ENCODE measurements at places on chromosomes 6 and 20.

DNA sequence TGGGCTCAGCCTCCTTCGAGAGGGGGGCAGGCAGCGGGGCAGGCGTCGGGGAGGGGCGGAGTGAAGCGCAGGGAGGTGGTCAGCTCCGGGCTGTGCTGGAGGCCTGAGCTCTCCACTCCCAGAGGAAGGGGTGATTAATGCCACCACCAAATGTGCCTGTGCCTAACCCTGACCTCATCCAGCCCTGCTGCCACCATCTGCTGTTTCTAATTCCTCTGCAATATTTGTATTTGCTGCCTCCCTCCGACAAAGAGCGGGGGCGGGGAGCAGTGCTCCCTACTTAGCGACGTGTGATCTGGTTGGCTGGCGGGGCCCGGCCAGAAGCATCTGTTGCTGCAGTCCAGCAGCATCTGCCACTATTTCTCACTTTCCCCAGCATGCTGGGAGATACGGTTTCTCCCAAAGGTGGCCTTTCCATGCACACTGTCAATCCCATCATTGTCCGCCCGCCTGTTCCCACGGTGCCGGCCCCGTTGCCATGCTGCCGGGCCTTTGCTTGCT lies 47.0 kb downstream of the DLL1 start:
- no peak for DNase-seq

- DNase-seq = no peak
Measured at GRCh38 chr6:44076356-44077213, 50.7 kb downstream of the MRPL14 start.

- no peak for DNase-seq
Measured at GRCh38 chr6:131372535-131372934, 200.5 kb upstream of the ARG1 start.

GRCh38 chr6:136607204-136607931 lies 57.1 kb upstream of the MAP7 start:
- DNase-seq = no peak

DNA sequence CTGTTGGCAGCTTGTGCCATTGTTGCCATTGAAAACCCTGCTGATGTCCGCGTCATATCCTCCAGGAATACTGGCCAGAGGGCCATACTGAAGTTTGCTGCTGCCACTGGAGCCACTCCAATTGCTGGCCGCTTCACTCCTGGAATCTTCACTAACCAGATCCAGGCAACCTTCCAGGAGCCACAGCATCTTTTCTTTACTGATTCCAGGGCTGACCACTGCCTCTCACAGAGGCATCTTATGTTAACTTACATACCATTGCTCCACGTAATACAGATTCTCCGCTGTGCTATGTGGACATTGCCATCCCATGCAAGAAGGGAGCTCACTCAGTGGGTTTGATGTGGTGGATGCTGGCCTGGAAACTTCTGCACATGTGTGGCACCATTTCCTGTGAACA lies 221.8 kb upstream of the FAM83B start:
- no peak for DNase-seq

DNA sequence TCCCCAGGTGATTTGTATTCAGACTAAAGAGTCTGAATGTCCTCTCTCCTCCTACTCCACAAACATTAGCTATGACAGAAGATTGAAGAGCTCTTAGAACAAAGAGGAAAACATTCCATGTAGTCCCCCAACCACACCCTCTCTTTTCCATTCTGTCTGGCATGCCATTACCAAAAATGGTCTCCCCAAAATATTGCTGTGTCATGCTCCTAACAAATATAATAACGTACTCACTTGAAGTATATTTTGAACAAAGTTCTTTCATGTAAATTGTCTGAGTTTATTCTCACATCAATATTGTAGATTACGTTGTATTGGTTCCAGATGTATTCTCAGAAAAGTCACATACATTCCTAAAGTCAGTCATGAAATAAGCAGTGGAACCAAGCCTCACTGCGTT lies 467.3 kb upstream of the IRAK1BP1 start:
- no peak for DNase-seq

- DNase-seq = no peak
Measured at GRCh38 chr6:75430631-75431325, 62.8 kb downstream of the FILIP1 start.

DNA sequence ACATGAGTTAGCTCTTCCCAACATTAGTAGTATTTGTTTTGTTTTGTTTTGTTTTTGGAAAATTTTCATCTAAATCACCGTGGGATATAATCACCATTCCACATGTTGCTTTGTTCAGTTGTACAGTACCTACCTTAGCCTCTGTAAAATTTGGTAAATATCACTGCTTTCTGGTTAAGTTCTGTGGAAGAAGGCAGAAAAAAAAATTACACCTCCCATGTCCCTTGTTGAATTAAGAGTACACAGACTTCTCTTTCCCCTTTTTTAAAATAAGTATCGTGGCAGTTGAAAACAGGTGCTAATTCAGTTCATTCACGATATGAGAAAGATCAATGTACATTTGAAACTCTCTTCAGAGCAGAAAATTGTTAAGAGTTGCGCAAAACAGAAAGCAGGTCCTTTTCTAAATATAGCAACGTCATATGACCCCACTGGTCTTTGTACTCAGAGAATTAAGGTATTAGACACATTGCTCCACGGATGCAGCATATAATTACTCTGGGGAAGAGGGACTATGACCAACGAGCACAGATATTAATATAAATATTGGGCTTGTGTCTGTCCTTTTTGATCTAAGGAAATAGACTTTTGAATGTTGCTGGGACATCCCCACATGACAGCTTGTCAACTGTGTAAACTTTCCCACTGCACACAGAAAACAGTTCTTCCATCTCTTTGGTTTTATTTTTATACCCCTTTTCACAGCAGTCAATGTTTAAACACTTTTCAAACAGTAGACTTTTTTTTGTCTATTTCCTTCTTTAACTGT lies 58.6 kb upstream of the ZNF217 start:
- DNase-seq = no peak

GRCh38 chr6:17622144-17622543 lies 22.0 kb downstream of the FAM8A1 start:
- no peak for DNase-seq

DNA sequence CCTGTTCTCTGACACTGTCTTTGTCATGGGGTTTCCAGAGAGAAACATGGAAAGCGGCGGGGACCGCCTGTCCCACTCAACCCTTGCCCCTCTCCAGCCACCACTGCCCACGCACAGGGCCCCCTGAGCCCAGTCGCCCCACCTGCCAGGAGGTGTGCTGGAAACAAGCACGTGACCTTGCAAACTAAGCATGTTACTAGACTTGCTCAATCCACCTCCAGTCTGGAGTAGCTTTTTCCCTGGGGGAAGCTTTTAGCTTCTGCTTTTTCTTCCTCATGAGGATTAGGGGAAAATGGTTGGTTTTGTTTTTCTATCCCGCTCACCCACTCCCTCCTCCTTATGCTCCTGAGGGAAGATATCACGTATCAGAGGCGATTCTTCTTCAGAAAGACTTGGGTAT lies 105.7 kb downstream of the PLEKHG1 start:
- DNase-seq = no peak

- no peak for DNase-seq
Measured at GRCh38 chr6:21596949-21597682, 3.6 kb downstream of the SOX4 start.

- no peak for DNase-seq
Measured at GRCh38 chr6:25452031-25452430, 172.9 kb downstream of the CARMIL1 start.

- no peak for DNase-seq
Measured at GRCh38 chr6:157625764-157626163, 197.3 kb upstream of the SNX9 start.

- no peak for DNase-seq
Measured at GRCh38 chr6:168540713-168541291, 99.8 kb downstream of the SMOC2 start.

Measured in stimulated activated CD8-positive, alpha-beta memory T cell treated with anti-CD3 and anti-CD28 coated beads, Interleukin-12 subunit alpha, Interleukin-12 subunit beta, amount 100 ng/mL, for 1 hour (primary cell).